ENCODE measurements at places on chromosomes 3 and 15.

- no peak for DNase-seq
Measured at GRCh38 chr3:53044371-53044710, 1.5 kb downstream of the SFMBT1 start.

DNA sequence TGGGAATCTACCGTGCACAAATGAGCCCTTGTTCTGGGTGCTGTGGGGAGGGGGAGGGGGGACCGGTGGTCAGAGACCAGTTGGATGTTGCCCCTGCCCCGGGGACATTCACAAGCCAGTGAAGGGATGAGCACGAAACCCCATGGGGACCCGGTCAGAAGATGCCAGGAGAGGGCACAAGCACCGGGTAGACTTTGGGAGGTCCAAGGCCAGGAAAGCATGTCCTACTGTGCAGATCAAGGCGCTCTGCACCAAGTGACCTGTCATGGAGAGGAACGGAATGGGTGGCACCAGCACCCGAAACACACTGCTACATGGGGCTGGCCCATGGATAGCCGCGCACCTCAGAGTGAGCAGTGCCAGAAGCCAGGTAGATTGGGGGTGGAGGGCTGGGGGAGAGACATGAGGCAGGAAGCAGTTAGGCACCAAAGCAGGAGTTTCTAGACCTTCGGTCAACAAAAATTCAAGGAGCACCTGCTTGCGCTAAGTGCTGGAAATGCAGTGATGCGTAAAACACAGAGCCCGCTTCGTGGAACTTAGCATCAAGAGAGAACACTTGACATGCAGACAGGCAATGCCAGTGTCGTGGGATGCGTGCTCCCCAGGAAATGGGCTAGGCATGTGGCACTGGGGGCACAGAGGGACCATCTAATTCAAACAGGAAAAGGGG is 99.1 kb downstream of the CPN2 start:
- DNase-seq, result no peak

DNA sequence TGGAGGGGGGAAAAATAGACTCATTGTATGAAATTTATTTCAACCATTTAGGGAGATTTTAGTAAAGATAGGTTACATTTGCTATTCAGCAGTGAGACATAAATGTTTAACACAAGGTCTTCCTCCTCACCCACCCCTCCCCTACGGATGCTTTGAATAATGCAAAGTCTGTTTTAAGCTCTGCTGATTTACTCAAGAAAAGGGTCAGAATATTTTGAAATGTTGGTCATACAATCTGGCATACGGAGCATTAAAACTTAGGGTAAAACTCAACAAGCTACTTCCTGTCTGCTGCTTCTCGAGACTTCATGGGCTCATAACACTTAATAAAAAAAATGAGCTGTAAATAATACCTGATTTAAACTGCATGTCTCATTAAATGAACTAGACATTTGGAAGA is 156.3 kb downstream of the WNT5A start:
- DNase-seq, result no peak

DNA sequence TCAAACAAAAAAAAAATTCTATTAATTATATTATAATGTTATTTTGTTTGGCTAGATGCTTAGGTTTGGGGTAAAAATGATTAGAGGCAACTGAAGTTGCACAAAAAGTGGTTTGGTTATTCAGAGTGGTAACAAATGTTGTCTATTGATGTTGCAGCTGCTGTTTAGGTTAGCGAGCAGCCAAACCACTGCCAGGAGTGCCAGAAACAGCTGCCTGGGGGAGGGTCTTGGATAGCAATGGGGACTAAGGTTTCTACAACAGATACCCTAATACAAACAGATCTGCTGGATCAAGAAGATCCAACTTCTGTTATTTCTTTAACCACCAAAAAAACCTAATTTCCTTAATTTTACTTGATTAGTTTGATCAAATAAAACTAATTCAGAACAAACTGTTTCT is 26.6 kb downstream of the BTLA start:
- DNase-seq, result no peak

DNA sequence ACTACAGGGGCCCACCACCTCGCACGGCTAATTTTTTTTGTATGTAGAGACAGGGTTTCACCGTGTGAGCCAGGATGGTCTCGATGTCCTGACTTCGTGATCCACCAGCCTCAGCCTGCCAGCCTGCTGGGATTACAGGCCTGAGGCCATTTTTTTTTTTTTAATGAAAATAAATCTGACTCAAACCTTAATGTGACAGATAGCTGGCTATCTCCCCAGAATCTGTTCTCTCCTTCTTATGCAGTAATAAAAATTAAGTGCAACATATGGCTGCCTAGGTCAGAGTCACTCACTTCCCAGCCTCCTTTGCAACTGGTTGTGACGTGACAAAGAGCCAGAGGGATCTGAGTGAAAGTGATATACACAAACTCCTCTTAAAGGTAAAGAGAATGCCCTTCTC is 53.0 kb downstream of the ZNF148 start:
- DNase-seq, result peak; percentile 25
